Left kidney (tissue), 8 donors: ENCODE measurements at places on chromosomes 6 and 20. TPM values are rescaled to one million over a fixed set of nuclear protein-coding genes. Genes with fewer than 3 reads are reported as not detected.

GRCh38 chr6:17336425-17336824 lies 55.3 kb downstream of the RBM24 start:
- no peak for DNase-seq

DNA sequence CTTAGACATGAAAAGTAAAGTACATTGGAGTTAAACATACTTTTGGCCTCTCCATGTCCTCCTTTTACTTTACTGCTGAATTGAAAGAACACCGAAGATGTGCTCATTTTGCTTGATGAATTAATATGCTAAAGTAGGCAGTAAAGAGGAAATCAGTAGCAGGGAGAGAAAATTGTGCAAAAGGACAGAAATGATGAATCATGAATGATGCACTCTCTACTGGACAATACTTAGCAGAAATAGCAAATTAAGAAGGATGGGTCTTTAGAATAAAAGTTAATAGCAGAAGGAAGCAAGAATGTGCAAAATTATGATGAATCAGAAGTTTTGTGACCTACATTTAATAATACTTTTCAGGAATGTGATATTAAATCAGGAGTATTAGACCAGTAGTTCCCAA lies 8.4 kb upstream of the SPINT3 start:
- no peak for DNase-seq

MYLIP gene
- polyA plus RNA-seq, result 48.9 TPM

- no peak for DNase-seq
Measured at GRCh38 chr20:35718972-35719635, 19.9 kb downstream of the ROMO1 start.

SLC22A2 gene
- polyA plus RNA-seq, result 14.3 TPM

POU5F1 gene
- polyA plus RNA-seq, result 6.5 TPM

NOX3 gene
- polyA plus RNA-seq, result 1.6 TPM

MYB gene
- polyA plus RNA-seq, result 5.7 TPM

DNA sequence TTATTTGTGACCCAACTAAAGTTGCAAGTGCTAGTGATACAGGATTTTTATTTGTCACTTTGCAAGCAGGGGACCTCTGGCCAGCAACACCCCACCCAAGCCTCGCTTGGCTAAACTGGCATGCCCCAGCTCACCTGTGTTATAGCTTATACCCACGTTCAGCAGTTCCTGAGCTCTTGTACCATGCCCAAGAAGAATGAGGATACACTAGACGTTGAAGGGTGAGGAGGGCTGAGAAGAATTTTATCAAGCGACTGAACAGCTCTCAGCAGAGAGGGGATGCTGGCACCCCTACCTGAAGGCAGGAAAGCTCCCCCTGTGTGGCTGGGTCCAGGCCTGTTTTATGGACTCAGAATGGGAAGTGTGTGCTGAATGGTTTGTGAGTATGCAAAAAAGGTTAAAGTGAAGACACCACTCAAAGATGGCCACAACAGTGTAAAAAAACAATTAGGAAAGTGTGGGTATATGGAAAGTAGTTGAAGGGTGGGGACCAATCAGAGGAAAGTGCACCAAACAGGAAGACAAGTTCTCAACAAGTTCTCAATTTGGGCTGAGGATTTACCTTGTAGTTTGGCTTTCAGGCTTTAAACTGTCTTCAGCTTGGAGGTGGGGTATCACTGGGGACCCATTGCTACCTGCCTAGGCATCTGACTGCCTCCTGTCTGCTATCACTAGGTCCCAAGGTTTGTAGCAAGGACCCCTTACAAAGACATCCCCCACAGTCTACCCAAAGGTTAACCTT lies 15.0 kb downstream of the BTN2A1 start:
- no peak for DNase-seq

TP53TG5 gene
- polyA plus RNA-seq, result 2.0 TPM

SSTR4 gene
- not detected for polyA plus RNA-seq

DNA sequence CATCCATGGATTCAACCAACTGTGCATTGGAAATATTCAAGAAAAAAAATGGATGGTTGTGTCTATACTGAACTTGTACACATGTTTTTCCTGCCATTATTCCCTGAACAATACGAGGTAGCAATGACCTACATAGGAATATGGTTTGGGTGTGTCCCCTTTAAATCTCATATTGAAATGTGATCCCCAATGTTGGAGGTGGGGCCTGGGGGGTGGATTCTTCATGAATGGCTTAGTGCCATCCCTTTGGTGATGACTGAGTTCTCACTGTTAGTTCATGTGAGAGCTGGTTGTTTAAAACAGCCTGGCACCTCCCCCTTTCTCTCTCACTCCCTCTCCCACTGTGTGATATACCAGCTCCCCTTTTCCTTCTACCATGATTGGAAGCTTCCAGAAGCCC lies 139.8 kb upstream of the BACH2 start:
- no peak for DNase-seq

GRCh38 chr6:27023664-27024063 lies 223.8 kb upstream of the PRSS16 start:
- no peak for DNase-seq

APOBEC2 gene
- polyA plus RNA-seq, result 0.37 TPM

DNA sequence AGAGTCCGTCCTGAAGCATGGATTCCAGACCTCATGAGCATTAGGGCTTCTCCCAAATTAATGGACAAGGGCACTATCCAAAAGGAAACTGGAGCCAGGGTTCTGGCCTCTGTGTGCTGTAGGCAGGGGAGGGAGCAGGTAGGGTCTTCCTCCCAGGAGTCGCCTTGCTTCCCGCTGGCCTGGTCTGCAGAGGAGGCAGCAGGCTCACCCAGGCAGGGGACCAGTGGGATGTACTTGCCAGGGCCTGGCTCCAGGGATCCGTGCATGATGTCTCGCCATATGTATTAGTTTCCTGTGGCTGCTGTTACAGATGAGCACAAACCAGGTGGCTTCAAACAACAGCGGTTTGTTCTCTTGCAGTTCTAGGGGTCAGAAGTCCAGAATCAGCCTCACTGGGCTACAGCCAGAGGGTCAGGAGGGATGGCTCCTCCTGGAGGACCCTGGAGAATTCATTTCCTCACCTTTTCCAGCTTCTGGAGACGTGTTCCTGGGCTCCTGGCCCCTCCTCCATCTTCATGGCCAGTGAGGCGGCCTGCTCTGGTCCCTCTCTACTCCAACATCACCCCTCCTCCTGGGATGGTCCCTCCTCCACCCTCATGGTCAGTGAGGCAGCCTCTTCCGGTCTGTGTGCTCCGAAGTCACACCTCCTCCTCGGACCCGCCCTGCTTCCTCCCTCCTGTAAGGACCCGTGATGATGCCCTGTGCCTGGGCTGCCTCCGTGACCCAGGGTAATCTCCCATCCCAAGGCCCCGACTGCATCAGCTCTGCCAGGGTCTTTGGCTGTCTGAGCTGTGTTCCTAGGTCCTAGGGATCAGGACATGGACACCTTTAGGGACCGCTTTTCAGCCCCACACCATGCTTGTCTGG lies 329.1 kb downstream of the CDH4 start:
- no peak for DNase-seq

GRCh38 chr6:37512400-37513011 lies 12.8 kb upstream of the CCDC167 start:
- no peak for DNase-seq

- no peak for DNase-seq
Measured at GRCh38 chr20:33822991-33823390, 11.8 kb downstream of the CHMP4B start.

- DNase-seq, result no peak
Measured at GRCh38 chr6:45353654-45354053, 24.1 kb downstream of the SUPT3H start.

DNA sequence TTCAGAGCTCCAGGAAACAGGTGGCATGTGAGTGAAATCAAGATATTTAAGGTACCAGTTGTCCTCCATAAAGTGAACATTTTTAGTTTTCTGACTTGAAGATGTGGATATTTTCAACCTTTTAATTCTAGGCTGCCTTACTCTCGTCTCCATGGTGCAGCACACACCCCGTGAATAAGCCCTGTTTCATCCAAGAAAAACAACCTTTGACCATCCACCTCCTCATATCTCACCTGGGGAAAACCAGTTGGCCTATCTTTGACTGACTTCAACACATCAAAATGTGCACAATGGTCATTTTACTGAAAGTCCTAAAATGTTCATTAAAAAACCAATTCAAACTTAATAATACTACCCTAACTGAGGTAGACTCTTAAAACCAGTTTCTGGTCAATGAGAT lies 73.8 kb upstream of the CD2AP start:
- DNase-seq, result no peak

DNA sequence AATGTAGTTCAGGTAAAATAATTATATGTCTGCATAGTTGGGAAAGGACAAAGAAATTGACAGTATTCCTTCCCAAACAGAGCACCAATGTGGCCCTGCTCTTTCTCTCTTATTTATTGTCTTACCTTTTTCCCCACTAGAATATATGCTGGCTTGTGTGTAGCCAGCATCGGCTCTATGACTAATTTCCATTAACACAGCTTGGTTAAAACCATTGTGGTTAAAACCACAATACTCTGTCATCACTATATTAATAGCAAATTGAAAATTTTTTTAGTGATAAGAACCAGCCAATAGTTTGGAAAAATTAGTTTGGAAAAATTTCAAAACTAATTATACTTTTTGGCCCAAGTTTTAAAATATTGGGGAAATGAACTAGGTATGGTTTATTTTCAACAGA lies 535.1 kb downstream of the UTRN start:
- DNase-seq, result no peak

NKAIN2 gene
- 20.6 TPM for polyA plus RNA-seq

ADAM33 gene
- polyA plus RNA-seq, result 9.1 TPM

DNA sequence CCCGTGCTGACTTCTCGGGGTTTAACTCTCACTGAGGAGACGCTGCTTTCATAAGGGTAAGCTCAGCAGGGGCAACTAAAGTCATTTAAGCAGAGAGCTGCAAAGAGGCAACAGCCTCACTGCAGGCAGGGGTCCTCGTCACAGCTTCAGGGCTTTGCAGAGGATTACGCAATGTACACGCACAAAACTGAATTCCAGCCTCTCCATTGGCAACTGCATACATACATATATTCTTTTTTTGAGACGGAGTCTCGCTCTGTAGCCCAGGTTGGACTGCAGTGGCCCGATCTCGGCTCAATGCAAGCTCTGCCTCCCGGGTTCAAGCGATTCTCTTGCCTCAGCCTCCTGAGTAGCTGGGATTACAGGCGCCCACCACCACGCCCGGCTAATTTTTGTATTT lies 2.4 kb downstream of the GMEB2 start:
- no peak for DNase-seq

DNA sequence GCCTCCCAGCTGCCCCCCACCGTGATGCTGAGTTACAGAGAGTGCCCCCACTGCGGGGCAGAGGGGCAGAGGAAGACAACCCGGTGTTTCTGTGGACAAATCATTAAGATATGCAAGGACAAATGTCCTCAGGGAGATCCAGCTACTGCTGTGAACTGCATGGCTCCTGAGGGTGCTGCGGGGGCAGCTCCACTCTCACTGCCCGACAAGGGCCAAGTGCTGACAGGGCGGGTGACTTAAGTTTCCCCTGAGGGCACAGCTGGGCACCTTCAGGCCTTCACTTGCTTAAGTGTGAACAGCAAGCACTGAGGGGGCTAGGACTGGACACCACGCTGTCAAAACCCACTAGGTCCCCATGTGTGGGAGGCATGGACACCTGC lies 26.2 kb upstream of the TCFL5 start:
- DNase-seq, result no peak

DNA sequence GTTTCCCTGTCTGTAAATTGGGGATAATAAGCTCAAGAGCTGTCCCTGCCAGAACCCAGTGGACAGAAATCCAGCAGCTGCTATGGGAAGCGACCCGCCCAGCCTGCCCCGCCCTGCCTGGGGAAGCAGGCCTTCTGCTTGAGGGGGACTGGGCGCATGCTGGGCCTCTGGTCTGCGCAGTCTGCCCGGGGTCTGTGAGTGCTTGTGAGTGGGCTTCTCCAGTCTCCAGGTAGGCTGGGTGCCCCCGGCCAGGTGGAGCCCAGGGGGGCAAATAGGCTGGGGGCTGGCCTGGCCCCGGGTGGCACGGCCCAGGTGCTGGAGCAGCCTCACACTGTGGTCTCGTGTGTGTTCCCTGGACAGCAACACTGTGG lies 648 bp upstream of the RBBP8NL start:
- DNase-seq, result no peak
